ENCODE measurements at places on chromosomes 6 and 20.

GRCh38 chr6:103680116-103680515, 1179.6 kb downstream of the HACE1 start:
- no peak for DNase-seq

- DNase-seq = peak; percentile 72
These were observed at the start of gene MICA for GRCh38 chr6:31403283-31404060. TSS of gene MICA (plus strand) at chr6:31403595. CDS start at chr6:31403633, 38 bp downstream.

DNA sequence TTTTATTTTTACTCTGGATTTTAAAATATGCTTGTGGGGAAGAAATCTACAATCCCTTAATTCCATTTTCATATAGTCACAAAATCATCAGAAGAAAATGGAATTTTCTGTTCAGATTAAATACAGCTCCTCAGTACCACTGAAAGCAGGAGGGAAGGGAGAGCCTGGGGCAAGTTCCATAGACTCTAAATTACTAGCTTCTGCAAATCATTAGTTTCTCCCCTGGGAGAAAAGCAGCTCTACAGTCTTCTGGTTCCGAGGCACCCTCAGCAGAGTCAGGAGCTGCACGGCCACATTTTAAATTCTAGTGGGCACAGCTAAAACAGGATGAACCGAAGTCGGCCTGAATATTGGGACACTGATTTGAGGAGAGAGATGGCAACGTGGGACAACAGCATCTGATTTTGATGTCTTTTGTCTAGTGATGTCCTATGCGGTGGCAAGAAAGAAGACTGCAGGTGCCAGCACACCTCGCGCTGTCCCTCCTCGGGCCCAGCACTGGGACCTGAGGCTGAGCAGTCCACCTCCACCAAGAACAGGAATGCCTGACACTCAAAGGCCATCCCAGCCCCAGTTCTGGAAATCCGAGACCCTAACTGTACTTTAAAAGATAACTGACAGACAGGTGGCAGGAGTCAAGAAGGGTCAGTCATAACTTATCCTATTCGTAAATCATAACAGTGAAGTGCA, 90.7 kb downstream of the FOXC1 start:
- no peak for DNase-seq

DNA sequence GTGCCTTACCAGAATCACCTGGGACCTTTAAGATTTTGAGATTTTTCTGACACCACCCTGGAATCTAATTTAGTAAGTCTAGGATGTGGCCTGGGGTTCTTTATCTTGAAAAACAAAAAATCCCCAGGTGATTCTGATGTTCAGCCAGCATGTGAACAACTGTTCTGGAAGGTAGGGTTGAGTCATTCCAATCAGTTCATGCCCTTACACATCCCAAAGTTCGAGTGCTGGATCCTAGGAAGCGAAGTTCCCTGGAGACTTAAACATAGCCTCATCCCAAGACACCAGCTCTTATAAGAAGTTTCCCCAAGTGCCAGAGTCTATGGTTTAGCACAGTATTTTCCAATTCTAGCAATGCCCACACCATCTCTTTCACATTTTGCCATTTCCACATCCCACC, 6.3 kb upstream of the TSHZ2 start:
- DNase-seq = no peak

- DNase-seq = no peak
These were observed 18.6 kb upstream of the SYNDIG1 start for GRCh38 chr20:24450624-24451376.

- DNase-seq = no peak
These were observed 16.6 kb downstream of the POPDC3 start for GRCh38 chr6:105163183-105163582.

- DNase-seq = no peak
These were observed 166.0 kb upstream of the FAM83B start for GRCh38 chr6:54680531-54680930.

GRCh38 chr6:72788188-72788587, 166.3 kb downstream of the KCNQ5 start:
- no peak for DNase-seq

- DNase-seq = no peak
These were observed 270.7 kb downstream of the PLCB1 start for GRCh38 chr20:8402798-8403197.

- no peak for DNase-seq
These were observed 204.1 kb upstream of the KCNQ5 start for GRCh38 chr6:72417759-72418158.

DNA sequence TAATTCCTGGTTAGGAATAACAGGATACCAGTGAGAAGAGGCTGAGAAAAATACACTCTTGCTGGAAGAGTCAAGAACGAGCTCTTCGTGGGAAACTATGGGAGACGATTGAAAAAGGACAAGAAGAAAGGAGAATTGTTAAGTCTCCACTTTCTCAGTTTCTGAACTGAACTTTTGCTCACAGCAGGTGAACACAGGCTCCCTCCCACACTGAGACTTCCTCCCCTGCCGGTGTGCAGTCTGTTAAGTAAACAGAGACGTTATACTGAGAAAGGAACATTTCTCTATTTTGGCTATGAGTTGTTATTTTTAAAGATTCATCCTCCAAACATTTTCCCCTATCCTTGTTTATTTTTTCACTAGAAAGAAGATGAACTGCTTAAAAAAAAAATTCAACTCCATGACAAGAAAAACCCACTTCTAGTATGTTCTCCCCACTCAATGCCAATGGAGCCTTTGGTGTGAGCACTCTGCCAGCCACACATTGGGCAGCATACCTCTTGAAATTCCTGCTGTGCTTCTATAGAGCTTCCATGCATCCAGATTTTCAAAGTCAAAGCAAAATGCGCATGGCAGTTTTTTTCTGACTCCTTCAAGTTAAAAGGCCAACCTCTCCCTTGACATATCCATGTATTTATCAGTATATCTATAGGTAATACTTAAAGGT, 250.5 kb downstream of the ESR1 start:
- no peak for DNase-seq

DNA sequence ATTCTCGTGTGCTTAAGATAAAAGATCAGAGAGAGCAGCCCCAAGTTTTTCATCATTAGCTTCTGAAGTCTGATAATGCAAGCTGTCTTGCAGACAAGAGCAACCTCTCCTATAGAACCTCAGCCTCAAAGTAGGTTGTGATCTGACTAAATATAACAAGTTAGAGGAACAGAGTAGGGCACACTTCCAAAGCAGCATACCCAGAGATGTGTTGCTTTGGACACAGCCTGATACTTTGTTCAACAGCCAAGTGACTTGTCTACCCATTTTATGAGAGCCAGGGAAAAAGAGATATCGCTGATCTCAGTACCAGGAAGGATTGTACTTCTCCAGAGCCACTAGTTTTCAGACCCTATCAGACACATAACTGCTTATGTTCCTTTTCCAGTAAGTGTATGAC, 44.2 kb upstream of the OPRM1 start:
- DNase-seq = no peak

GRCh38 chr20:34180460-34181120, 60.6 kb upstream of the ASIP start:
- no peak for DNase-seq

GRCh38 chr20:11728937-11729336, 188.8 kb upstream of the BTBD3 start:
- DNase-seq = no peak

GRCh38 chr6:9623985-9624384, 790.9 kb downstream of the TFAP2A start:
- no peak for DNase-seq

DNA sequence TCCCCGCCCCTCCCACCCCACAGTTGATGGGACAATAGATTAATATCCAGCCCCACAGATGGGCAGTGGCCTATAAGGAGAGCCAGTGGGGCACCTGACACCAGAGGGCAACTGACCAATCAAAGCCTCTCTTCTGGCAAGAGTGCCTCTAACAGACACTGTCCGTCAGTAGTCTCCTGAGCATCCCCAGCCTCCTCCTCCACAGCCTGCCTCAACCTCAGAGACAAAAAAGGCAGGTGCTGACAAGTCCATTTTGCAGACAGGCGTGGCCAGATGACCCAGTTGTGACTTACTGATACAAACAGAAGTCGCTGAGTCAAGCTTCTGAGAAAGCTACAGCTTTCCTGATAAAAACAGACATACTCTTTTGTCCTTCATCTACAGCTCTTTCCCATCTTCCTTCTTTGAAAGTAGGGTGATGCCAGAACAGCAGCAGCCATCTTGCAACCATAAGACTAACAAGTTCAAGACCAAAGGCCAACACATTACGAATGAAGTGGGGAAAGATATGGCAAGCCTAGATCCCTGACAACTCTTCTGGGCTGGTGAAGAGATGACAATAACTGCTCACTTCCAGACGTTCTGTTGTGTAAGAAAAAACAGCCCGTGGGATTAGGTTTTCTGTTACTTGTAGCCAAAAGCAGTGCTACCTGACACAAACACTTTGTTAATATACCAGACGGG, 12.3 kb downstream of the PPIL1 start:
- no peak for DNase-seq

DNA sequence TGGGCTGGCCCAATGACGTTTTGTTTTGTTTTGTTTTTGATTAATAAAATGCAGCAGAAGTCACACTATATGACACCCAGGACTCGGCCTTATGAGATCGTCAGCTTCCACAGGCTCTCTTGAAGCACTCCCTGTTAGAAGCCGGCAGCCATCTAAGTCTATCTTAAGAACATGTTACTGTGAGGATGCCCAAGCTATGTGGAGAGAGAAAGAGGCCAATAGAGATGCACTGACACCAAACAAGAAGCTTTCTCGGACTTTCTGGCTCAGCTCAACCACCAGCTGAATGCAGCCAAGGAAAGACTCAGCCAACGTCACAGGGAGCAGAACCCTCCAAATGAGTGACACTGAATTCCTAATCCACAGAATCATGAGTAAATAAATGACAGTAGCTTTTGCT, 14.0 kb downstream of the SGK1 start:
- no peak for DNase-seq
